ENCODE measurements at places on chromosomes 4 and X. TPM values are rescaled to one million over a fixed set of nuclear protein-coding genes. Genes with fewer than 3 reads are reported as not detected.

- DNase-seq: no peak
These were observed 1231.3 kb upstream of the PRKX start for GRCh38 chrX:4944767-4945166.

DNA sequence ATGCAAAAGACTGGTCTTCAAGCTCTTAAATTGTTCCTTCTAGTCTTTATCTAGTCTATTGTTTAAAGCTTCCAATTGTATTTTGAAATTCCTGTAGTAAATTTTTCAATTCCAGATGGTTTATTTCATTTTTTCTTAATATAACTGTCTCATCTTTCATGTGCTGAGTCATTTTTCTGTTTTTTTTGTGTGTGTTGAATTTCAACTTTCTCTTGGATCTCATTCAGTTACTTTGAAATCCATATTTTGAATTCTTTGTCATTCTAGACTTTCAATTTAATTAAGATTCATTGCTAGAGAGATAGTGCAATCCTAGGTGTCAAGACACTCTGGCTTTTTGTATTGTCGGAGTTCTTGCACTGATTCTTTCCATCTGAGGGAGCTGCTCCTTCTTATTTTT, 128.0 kb upstream of the PRKG2 start:
- no peak for DNase-seq

DNA sequence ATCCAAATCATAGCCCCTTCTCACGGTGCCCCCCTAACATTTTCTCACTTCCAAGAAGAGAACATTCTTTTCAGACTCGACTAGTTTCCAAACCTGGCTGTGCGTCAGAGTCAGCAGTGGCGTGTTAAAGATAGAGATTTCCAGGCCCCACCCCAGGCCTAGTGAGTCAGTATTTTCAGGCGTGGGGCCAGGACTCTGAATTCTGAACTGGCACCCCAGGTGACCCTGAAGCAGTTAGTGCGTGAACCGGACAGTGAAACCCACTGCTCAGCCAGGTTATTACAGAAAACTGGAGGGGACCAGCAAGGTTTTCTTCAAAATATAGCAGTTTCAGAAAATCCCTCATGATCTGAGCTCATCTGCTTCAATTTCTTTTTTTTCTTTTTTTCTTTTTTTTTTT, 35.0 kb upstream of the BCOR start:
- DNase-seq: no peak

The RIPPLY1 gene
- total RNA-seq: not detected

DNA sequence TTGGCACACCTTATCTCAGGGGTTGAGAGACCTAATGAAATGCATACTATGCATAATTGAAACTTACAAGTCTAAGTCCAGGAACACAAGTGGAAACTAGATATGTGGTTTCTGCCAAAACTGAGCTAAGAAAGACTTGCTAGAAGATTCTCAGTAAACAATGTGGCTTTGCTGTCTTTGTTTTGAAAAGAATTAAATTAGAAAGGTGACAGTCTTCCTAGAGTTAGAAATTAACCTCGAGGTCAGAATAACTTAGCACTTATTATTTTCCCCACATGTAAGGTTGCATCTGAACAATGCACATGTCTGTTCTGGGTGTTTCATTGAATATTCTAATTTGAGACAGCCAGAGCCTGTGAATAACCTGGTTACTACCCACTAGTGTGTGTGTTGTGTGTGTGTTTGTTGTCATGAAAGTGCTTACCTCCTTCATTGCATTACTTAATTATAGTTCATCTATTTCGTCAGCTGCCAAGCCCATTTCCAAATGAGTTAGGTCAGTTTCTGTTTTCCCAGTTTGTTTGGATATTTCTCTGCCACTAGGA, 1.5 kb downstream of the EREG start:
- no peak for DNase-seq

DNA sequence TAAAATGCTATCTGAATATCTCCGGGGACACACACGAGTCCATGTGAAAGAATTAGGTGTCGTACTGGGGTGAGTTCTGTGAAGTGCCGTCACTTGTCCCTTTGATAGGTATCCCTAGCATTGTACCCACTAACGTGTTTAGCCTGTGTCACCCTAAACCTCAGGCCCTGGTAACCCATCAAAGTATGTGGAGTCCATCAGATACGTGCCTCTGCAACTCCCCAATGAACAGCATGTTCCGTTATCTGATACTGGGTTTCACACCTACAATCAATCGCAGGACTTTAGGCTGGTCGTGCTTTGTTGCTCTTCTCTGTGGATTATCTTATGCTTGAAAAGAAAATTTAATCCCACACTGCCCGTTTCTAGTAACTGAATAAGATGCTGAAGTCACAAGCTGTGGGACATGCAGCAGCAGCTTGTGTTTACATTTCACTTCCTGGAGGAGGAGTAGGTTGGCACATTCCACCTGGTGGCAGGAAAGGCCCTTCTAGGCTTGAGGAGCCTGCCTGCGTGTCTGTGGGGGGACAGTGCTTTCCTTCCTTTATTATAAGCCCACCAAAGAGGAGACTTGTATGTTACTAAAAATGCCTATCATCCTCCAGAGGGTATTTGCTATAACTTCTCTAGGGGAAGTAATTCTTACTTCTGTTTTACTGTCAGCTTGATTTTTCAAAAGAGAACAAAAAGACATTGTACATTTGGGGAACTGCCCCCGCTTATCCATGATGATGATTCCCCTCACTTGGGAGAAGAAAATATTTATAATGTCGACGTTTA, 127.2 kb downstream of the FNIP2 start:
- DNase-seq: no peak

DNA sequence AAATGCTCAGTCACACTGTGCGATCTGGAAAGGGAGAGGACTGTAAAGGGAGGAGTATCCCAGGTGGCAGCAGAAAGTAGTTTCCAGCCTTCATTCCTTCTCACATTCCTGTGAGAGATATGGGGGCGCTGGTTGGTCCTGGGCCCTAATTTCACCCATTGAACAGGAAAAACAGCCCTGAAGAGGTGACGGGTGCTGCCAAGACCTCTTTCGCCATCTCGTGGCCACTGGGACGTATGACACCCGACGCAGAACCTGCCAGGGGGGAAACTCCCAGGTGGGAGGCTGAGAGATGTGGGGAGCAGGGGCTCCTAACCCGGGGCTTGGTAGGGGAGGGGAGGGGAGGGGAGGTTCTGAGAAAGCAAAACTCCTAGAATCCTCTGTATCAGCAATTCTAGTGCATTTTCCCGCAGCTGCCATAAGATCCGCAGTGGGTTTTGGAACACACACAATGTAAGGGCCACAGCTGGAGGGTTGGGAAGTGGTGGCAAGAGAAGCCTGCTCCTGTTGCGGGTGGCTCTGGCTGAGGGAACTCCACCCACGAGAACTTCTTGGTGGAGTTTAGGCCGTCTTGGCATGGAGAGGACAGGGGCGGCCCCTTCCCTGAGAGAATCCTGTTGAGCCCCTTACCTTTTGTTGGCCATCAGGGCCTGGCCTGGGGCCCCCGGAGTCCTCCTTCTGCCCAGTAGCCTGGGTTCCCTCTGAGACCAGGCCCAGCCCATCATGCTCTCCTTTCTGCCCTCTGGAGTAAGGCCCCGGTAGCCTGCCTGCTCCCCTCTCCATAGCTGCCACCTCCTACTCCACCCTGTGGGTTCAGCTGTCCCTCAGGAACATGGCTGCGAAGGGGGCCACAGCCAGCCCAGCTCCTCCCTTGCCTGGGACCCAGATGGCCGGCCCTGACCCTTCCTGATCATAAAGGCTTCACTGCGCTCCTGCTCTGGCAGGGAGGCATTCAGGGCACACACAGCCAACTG, 134.1 kb downstream of the OR13H1 start:
- DNase-seq: peak; percentile 32

DNA sequence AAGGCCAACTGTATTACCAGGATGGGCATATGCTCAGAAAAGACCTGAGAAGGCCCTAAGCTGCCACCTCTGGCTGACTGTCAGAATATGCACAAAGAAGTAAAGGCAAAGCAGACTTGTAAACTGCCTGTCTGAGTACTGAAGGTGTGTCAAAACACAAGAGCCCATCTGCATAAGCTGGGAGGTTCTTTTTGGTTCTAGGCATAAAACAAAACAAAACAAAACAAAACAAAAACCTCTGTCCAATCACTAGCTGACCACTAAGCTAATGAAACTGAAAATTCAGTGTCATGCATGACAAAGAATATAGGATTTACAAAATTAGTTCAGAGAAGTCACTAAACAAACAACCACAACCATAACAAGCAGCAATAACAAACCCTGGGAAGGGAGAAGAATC, 20.6 kb downstream of the SH3D19 start:
- DNase-seq: no peak

DNA sequence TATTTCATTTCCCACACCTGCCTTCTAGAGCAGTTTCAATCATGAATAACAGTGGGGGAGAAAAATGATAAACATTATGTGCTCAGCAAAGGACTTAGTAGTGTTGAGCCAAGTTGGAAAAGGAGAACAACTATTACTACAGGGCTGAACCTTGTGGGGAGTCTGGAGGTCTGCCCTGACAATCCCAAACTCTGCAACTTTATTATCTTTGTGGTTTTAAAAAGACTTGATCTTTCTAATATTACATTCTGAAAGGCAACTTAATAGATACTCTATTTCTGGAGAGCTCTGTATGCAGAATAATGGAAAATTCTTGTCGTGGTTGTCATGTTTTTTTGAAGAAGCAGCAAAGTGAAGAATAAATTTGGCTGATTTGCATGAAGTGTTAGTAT, 116.1 kb downstream of the SPCS3 start:
- DNase-seq: no peak

- no peak for DNase-seq
These were observed 12.6 kb downstream of the C4orf36 start for GRCh38 chr4:86879641-86880040.

DNA sequence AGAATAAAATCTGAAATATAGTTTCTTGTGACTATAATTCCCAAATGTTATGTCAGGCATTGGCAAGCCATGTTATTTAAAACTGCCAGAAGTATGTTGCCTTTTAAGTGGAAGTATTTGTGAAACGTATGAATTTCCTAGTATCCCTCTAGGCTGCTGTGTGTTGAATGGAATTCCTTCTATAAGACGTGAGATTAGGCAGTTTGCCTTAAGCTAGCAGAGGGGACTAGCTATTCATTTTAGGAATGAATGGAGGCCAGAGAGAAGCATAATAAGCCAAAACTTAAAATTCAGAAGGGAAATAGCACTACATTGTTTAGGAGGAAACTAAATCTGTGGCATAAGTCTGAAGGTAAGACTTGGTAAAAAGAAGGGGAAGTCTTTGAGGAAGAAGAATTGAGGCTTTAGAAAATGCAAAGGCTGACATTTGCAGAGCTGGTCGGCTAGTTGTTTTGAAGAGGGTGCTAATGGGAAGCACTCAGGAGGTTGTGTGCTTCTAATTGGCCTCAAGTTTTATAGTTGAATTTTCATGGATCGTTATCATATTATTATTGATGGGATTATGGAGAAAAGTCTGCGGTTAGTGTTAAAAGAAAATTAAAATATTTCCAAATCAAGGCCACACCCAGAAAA, 57.1 kb downstream of the TMEM131L start:
- DNase-seq: no peak

- no peak for DNase-seq
These were observed 14.9 kb downstream of the VBP1 start for GRCh38 chrX:155231163-155231562.

- DNase-seq: no peak
These were observed 25.4 kb downstream of the SEC31A start for GRCh38 chr4:82865592-82865991.

DNA sequence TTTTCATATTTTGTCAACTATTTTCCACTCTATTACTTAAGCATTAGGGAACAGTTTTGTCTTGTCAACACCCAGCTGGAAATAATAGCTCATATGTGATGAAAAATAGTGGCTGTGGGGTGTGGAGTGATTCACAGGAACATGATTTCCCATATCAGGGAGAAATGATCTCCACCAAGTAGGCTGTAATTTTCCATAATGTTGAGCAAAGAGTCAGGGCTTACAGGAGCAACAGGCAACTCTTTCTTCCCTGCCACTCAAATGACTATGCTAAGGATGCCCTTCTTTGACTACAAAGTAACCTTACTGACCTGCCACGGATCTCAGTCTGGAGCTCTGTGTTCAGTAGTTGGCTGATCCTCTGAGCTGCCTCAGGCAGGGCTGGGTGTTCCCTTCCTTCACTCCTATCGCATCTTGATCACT, 90.0 kb upstream of the GATB start:
- no peak for DNase-seq

DNA sequence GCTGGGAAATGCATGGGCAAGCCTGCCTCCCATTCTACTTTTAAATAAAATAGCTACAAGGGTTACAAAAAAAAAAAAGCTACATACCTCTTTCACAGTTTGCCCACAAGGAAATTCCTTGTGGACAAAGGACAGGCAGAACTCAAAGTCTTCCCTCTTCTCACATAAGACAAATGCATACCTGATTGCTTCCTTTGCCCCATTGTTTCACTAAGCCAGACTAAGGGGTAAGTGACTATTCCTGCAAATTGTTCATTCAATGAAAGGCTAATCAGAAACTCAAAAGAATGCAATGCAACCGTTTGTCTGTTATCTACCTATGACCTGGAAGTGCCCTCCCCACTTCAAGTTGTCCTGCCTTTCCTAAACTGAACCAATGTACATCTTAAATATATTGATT, 780.6 kb downstream of the FAM133A start:
- no peak for DNase-seq

GRCh38 chr4:6449746-6450369, 22.6 kb downstream of the PPP2R2C start:
- no peak for DNase-seq

GRCh38 chrX:16023790-16024734, 99.3 kb upstream of the GRPR start:
- DNase-seq: no peak

The SH3RF1 gene
- total RNA-seq: 0.14 TPM

Measured in activated naive CD8-positive, alpha-beta T cell treated with anti-CD3 and anti-CD28 coated beads, Interleukin-2, amount 10 ng/mL, durations not matched to agents 7 days and 5 days (primary cell).